Natural killer cell treated with Interleukin-12 subunit alpha and Interleukin-12 subunit beta and Interleukin-15 and Interleukin-18, amount 100 ng/mL, for 72 hours (primary cell): ENCODE measurements at places on chromosomes 13 and 19.

GRCh38 chr13:108407495-108407894 is 138.0 kb downstream of the TNFSF13B start:
- DNase-seq, result no peak

DNA sequence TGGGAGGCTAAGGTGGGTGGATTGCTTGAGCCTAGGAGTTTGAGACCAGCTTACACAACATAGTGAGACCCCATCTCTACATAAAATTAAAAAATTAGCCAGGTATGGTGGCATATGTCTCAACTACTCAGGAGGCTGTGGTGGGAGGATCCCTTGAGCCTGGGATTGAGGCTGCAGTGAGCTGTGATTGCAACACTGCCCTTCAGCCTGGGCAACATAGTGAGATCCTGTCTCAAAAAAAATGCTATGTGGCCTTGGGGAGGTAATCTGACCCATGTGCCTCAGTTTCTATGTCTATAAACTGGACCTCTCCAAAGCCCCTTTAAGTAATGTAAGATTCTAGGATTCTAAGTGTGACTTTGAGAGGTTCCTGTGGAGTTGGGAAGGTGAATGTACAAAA is 25.2 kb downstream of the ARL11 start:
- no peak for DNase-seq

DNA sequence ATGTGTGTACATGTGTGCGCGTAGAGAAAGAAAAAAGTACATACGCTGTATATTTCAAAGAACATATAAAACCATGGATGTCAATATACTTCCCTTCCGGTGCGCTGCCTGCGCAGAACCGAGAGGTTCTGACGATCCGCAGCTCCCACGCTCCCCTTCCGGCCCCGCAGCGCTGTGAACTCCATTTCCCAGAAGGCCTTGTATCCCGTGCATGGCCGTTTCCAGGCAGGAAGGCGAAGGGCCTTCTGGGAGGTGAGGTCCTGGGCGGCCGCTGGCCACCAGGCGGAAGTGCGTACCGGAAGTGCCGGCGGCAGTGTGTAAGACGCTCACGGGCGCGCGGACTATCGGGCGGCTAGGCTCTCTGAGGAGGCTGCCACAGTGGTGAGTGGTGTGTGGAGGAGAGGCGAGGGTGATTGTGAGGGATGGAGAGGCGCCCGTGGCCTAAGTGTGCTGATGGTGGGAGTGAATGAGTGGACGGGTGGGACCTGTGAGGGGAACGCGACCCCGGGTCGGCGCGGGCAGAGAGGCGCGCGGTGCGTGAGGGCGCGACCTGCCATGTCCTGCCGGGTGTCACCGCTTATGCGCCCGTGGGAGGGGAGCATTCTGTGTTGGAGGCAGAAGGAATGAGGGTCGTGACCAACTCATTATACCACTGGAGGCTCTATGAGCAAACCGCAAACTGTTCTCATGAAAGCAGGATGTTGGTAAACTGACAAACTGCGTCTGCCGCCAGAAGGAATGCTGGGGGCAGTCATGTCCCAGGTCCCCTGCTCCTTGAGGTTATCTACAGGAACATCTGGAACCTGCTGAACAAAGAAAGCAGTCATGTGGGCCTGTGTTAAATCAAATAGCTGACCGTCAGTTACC is at the start of gene ERVK3-1:
Gene ERVK3-1 (plus strand): TSS at position 313 of the 867 bp plus-strand sequence. CDS start 6,792 bp downstream, outside the sequence.
- peak; percentile 98 for DNase-seq

DNA sequence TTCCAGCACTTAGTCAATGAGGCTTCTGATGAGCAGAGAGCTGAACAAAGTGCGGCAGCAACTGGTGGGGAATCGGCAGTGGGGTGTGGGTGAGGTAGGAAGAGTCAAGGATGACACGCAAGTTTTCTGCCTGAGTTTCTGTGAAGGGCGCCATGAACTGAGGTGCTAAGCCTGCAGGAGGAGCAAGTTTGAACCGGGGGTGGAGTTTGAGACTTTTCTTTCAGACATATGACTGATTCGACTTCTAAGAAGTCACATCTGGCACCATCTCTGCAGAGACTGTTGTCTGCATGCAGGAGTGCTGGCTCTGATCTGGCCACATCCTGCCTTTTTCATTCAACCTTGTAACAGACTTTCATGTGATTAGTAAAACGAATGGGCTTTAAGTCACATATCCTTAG is 14.8 kb upstream of the GPI start:
- DNase-seq, result peak; percentile 77

DNA sequence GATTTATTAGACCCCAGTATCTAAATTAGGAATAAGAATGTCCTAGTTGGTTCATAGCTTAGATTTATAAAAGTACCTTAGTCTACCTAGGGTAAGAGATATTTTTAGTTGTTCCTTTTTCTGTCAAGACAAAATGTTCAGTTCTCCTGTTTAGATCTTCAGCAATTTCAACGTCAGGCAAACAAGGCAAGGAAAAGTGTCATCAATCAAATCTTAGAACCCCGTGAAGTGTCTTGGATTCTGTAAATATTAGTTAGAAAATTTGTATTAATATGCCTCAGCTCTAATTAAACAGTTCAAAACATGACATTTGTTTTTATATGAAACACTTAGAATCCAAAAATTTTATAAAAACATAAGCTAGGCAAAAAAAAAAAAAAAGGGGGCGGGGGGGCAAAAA is 296.6 kb downstream of the PCDH9 start:
- DNase-seq, result no peak

- DNase-seq, result no peak
These were observed 1.7 kb downstream of the ZNF90 start for GRCh38 chr19:20079476-20079875.

GRCh38 chr13:100521851-100522617 is 66.6 kb downstream of the GGACT start:
- no peak for DNase-seq

DNA sequence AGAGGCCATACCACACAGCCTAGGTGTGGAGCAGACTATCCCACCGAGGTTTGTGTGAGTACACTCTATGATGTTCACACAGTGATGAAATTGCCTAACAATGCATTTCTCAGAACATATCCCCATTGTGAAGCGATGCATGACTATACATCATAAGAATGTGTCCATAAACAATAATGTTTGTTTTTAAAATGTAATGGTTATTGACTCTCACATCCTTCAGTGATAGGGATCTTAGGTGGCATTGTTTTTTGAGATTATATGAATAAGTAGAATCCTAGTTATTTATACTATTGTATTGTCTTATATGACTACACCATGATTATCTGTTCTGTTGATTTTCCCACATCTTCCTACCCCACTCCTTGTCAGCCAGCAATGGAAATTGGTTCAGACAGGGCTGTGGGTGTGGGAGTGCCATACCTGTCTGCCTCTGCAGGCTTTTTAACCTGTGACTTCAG is 13.6 kb downstream of the CCNA1 start:
- no peak for DNase-seq

DNA sequence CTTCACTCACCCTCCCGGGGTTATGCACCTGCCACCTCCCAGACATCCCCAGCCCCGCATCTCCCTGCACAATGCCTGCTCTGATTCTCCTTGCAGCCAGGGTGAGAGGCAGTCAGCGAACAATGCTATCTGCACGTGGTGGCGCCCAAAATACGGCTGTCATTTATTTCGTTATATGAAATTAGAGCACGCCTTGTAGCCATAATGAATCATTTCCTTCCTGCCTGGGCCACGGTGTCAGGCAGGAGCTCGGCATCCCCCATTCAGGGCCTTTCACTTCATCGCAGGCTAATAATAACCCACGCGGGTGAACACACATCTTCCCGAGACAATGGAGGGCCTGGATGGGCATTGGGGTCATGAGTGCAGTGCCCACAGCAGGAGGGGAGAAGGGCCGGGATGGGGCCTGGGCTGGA is 143.8 kb upstream of the ZNF507 start:
- DNase-seq, result no peak

DNA sequence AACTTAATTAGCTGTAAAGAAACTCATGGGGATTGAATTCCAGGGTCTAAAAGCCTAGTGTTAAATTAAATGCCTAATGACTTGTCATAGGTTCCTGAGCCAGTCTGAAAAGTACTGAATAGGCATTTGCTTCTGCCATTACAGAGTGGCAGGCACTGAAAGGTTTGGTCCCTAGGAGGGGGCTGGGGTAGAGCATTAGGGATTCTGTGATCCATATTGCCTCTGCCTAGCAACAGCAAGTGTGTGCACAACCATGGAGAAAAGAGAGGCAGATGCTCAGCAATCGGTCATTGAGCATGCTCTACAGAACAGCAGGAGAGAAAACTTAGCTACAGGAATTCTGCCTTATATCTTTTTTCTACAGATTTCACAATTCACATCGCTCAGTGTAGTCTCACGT is 133.5 kb downstream of the TRPC4 start:
- no peak for DNase-seq

- DNase-seq, result no peak
These were observed 33.6 kb downstream of the ZNF682 start for GRCh38 chr19:20005741-20006140.

DNA sequence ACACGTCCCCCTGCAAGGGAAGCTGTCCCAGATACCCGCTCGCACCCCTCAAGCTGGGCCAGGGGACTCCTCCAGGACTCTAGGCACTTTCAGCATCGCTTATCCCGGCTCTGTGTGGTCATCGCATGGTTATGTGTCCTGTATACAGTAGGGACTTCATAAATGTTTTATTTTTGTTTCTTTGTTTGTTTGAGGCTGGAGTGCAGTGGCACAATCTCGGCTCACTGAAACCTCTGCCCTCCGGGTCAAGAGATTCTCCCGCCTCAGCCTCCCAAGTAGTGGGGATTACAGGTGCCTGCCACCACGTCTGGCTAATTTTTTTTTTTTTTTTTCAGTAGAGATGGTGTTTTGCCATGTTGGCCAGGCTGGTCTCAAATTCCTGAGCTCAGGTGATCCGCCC is 7.5 kb downstream of the ANGPTL8 start:
- DNase-seq, result no peak

GRCh38 chr13:41621716-41622431 is 164.5 kb downstream of the RGCC start:
- no peak for DNase-seq

- no peak for DNase-seq
These were observed 46.5 kb downstream of the ZNF611 start for GRCh38 chr19:52688335-52688734.

- DNase-seq, result no peak
These were observed 181.8 kb downstream of the KATNAL1 start for GRCh38 chr13:30125422-30126073.

DNA sequence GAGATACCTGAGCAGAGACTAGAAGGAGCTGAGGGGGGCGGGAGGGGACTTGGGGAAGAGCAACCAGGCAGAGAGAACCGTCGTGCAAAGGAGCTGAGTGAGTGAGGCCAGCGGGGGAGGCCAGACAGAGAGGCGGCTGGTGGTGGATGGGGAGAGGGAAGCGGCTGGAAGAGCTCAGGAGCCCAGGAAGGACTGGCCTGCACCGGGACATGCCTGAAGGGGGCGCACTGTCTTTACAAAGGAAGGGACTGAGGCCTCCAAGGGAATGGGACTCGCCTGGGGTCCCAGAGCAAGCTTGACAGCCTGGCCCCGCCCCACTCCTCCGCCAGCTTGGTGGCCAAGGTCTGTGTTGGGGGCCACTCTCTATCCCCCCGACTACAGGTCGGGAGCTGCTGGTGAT is 14.9 kb downstream of the ONECUT3 start:
- no peak for DNase-seq

DNA sequence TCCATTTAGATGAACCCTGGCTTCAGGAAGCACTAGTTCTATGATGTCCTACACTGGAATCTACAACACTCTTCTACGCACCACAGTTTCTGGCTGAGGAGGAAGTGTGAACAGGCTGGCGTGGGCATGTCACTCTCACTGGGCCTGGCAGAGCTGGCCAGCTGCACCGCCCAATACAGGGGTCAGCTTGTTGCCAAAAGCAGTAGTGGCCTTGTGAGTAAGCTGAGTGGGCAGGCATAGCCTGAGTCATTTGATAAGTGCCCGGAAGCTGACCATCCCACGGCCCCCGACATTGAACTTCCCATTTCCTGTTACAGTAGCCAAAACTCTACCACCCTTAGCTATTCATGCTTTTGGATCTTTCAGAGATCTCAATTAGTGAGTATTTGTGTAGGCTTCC is 240.9 kb upstream of the SERP2 start:
- DNase-seq, result no peak
